ENCODE measurements at places on chromosomes 7 and 10.
A peak's percentile ranks its signal among the peaks of the same experiment; 100 is the strongest.

DNA sequence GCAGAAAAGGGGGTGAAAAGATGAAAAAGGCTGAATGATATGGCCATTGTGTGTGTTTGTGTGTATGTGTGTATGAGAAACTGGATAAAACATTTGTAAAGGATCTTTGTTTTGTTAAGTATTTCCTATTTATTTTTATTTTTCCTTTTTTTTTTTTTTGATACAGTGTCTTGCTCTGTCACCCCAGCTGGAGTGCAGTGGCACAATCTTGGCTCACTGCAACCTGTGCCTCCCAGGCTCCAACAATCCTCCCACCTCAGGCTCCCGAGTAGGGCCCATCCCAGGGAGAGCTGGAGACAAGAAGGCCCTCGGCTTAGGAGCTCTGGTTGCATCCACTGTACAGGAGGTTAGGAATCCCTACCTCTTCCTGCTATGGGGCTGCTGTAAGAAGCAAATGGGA, 6.9 kb upstream of the CALML5 start:
- ATAC-seq: no peak

- ATAC-seq: peak; percentile 26
Measured at GRCh38 chr7:135710417-135711138, 17.4 kb downstream of the SLC13A4 start.

DNA sequence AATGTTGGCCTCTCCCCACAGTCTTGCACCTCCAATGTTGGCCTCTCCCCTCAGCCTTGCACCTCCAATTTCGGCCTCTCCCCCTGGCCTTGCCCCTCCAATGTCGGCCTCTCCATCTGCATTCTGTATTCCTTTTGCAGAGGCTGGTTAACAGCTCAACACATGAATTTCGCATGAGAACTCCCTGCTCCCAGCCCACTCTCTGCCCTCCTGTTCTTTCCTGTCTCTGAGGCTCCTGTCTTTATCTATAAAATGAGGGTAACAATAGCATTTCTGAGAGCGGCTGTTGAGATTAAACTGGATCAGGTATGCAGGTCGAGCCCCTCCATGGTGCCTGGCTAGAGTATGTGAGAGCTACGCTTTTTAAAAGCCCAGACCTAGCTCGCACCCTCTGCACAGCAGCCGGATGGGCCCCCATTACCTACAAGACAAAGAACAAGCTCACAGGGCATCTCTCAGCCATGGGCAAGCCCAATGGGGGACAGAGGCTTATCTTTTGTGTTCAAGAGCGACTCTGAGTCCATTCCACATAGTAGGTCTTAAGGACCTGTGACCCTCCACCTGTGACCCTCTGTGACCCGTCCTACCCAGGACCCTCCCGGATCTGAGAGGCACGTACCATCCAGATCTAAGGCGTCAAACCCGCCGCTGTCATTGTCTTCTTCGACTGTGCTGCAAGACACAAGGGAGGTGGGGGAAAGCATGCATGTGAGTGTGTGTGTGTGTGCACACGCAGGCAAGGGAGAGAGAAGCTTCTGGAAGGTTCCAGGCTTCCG, 82.2 kb upstream of the GNA12 start:
- ATAC-seq: no peak

DNA sequence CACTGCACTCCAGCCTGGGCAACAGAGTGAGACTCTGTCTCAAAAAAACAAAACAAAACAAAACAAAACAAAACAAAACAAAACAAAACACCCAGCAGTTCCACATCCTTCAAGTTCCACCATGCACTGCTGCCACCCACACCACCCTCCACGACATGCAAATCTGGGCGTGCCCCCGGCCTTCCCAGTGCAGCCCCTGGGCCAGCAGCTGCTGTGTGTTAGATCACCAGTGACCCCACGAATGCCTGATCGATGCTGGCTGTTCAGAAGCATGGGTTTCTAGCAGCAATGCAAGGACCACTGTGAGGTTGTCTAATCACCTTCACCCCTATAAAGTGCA, 36.3 kb downstream of the ELFN1 start:
- ATAC-seq: no peak

GRCh38 chr10:113644185-113645120, 19.4 kb downstream of the NRAP start:
- peak; percentile 84 for ATAC-seq

GRCh38 chr10:99487125-99487807, 45.5 kb upstream of the NKX2-3 start:
- no peak for ATAC-seq
